NCI-H1694 treated with DMSO at 0.1 percent for 48 hours (cell line): ENCODE measurements at places on chromosomes 3 and 15.

GRCh38 chr3:47803480-47804025 is 615 bp downstream of the DHX30 start:
- no peak for DNase-seq

- DNase-seq, result no peak
These were observed 1134.2 kb downstream of the ROBO1 start for GRCh38 chr3:78633626-78634025.

DNA sequence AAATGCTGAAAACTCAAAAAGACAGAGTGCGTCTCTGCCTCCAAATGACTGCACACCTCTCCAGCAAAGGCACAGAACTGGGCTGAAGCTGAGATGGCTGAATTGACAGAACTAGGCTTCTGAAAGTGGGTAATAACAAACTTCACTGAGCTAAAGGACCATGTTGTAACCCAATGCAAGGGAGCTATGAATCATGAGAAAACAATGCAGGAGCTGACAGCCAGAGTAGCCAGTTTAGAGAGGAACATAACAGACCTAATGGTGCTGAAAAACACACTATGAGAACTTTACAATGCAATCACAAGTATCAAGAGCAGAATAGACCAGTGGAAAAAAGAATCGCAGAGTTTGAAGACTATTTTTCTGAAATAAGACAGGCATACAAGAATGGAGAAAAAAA is 10.1 kb upstream of the AVEN start:
- no peak for DNase-seq

GRCh38 chr15:63603516-63603915 is 6.3 kb downstream of the FBXL22 start:
- DNase-seq, result no peak

GRCh38 chr3:115194476-115194875 is 47.4 kb upstream of the ZBTB20 start:
- DNase-seq, result no peak

- DNase-seq, result no peak
These were observed 548 bp upstream of the PSMD6 start for GRCh38 chr3:64023861-64024223.

GRCh38 chr15:50140098-50140497 is 21.1 kb upstream of the ATP8B4 start:
- DNase-seq, result no peak

DNA sequence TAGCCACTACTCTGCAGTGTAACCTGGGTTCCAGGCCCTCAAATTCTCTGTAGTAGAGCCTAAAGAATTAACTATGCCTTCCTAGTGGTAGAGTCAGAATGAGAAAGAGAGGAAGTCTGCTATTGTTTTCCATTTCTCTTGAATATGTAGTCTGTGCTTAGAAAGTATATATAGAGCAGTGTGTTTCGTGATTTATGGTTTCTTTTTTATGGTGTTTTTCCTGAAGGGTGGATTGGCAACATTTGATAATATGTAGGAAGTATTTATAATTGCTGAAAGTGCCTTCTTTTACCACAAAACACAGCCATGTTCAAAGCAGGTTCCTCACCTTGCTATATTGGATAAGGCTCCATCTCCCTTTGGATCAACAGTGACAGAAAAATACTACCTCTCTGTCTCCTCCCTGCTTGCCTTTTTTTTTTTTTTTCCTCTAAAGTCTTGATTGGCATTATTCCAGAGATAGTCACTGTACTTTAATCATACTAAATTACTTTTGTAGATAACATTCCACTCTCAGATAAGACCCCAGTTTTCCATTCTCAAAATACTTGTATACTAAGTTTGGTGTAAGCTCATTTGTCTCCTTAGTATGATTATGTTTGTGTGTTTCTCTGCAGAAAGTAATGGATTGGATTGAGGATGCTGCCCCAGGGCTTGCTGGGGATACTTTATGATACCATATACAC is 47.8 kb downstream of the IQGAP1 start:
- DNase-seq, result no peak

DNA sequence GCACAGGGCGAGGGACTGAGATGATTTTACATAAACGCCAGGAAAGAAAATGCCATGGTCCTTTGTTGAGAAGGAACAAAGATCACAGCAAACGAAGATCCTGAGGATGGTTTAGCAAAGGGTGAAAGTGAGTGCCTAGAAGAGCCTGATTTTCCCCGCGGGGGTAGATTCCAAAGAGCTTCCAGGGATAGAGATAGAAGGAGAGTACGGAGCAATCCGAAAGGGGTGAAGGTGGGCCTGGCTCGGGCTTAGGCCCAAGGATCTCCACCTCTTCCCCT is 977 bp downstream of the CDC25A start:
- no peak for DNase-seq

- DNase-seq, result no peak
These were observed 338.1 kb upstream of the TGFBR2 start for GRCh38 chr3:30268288-30268687.

DNA sequence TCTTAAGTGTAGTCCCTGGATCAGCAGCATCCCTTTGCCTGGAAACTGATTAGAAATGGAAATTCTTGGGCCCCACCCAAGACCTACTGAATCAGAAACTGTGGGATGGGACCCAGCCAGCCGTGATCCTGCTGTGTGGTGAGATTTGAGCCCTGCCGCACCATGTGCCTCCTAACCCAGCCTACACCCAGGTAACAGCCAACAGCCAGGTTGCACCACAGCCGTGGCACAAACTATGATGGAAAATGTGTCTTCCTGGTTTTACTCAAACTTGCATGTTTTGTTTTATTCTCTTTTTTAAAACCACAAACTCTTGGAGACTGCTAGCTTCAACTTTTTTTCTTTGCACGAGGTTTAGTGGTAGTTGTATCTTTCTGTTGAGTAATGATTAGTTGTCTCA is 2.6 kb downstream of the LIMD1 start:
- no peak for DNase-seq

DNA sequence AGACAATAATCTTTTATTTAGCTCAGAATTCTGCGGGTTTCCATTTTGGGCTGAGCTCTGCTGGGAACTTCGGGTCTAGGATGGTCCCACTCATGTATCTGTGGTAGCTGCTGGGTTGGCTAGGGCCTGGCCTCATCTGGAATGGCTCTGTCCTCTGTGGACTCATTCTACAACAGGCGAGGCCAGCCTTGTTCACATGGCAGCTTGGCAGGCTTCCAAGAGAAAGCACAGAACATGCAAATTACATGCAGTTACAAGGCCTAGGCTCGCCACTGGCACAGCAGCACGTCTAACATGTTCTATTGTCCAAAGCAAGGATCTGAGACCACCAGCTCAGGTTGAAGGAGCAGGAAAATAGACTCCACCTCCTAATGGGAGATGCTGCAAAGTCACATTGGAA is 431.4 kb downstream of the PDCD6IP start:
- DNase-seq, result no peak

- DNase-seq, result no peak
These were observed 92.3 kb upstream of the P2RY1 start for GRCh38 chr3:152742368-152743347.

DNA sequence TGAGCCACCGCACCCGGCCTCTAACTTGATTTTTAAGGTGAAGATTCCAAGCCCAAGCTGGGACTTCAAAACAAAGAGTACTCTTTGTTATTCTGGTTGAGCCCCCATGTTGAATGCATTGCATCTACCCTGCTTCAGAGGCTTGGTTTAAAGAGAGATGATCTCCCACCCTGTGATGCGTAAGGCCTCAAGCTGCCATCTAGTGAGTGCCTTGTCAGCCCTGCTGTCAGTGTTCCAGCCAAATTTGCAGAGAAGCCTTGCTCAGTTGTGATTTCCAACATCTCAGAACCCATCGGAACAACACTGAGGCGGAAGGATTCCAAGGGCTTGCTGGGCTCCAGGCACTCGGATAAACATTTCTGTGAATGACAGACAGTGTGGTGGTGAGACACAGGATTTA is 210.7 kb upstream of the RGMA start:
- no peak for DNase-seq

GRCh38 chr15:52057996-52058395 is 39.0 kb downstream of the MAPK6 start:
- no peak for DNase-seq

DNA sequence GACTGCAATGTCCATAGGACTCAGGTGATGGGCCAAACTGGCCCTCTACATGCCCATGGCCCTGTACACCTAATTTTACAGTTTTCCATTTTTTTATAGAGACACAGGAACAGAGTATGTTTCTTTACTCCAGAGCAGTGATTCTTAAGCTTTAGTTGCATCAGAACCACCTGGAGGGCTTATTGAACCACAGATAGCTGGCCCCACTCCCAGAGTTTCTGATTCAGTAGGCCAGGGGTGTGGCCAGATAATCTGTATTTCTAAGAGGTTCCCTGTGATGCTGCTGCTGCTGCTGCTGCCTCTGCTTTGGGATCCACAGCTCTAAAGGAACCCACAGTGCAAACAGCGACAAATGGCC is 5.1 kb downstream of the RBP1 start:
- DNase-seq, result peak; percentile 89

DNA sequence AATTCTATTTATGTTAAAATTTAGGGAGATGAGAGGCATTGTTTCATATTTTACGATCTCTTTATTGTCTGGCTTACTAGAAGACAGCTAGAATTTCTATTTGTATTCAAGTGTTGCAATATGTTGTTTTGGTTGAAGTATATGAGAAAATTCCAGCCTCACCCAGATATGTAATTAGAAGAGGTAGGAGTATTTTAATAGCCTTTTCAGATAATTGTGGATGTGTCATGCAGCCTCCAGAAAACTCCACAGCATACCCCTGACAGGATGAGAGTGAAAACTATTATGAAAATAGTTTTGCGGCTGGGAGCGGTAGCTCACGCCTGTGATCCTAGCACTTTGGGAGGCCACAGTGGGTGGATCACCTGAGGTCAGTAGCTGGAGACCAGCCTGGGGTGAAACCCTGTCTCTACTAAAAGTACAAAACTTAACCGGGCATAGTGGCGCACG is 21.5 kb upstream of the USP3 start:
- no peak for DNase-seq

- DNase-seq, result no peak
These were observed 53.6 kb upstream of the SYN2 start for GRCh38 chr3:11950576-11950975.

GRCh38 chr15:32861761-32862160 is 144.0 kb downstream of the GREM1 start:
- DNase-seq, result no peak

- no peak for DNase-seq
These were observed 57.1 kb upstream of the STRIT1 start for GRCh38 chr3:155350571-155350970.

DNA sequence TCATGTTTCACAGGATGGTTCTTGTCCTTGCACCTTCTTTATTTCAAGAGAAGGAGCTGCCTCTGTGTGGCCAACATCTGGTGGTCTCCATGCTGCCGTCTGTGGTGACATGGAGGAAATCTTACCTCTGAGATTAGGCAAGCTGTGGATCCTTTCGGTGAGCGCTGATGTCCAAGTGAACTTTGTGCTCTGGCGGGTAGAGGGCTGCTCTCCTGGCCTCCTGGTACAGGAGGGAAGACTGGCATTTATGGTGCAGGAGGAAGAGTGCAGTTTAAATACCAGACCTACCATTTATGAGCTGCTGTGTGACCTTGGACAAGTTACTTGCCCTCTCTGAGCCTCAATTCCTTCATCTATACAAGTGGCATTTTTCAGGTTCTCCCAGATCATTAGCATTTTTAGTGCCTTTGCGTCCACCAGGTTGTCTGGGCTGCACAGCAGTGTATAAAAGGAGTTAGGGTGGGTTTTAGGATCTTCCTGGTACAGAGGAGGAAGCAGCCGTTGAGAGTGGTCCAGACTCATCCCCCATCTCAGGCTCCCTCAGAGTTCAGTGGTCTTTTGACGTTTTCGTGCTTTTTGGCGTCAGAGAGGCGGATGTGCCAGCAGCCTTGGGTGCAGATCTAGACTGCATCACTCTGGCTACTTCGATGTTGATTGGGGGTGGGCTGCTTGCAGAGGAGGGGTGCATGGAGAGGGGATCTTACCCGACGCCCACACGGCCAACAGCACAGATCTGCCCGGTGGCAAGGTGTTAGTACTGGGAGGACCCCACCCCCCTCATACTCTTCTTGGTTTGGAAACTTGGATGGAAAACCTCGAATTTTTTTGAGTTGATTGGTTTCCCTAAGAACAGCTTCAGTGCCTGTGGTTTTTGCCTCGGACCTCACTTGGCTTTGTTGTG is 162.2 kb downstream of the ITPR1 start:
- no peak for DNase-seq

GRCh38 chr3:27253831-27254230 is 115.4 kb downstream of the NEK10 start:
- DNase-seq, result no peak

- DNase-seq, result peak; percentile 16
These were observed 22.7 kb upstream of the IREB2 start for GRCh38 chr15:78415284-78415683.

DNA sequence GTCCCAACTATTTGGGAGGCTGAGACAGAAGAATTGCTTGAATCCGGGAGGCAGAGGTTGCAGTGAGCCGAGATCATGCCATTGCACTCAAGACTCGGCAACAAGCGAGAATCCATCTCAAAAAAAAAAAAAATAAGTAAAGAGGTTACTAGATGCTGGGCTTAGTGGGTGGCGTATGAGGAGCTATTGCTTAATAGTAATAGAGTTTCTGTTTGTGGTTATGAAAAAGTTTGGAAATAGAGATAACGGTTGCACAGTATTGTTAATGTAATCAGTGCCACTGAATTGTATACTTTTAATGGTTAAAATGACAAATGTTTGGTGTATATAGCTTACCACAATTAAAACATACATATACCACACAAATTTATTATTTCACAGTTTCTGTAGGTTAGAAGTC is 14.7 kb upstream of the HHATL start:
- DNase-seq, result no peak

- no peak for DNase-seq
These were observed 473 bp upstream of the COMMD2 start for GRCh38 chr3:149752788-149753136.

GRCh38 chr3:171343693-171344092 is 116.5 kb downstream of the TNIK start:
- DNase-seq, result no peak

- DNase-seq, result no peak
These were observed 501.3 kb downstream of the NTRK3 start for GRCh38 chr15:87755226-87755625.

- DNase-seq, result no peak
These were observed 11.5 kb downstream of the DISP2 start for GRCh38 chr15:40369474-40369869.

DNA sequence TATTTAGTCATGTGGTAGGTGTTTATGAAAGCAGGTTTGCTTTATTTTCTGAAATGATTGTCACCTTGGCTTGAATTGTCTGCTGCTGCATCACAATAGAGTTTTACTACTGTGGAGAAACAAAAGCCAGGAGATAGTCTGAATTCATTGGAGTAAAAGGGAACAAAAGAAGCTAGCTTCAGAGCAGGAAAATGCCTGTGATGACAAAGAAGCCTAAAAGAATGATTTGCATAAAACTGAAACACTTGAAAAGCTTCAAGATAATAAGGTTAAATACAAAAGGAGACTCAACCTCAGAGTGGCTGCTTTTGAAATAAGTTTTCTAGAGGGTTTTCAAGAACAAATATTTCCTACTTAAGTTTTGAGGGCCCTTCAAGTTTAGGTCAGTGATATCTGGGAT is 138.3 kb downstream of the PTPRG start:
- no peak for DNase-seq

DNA sequence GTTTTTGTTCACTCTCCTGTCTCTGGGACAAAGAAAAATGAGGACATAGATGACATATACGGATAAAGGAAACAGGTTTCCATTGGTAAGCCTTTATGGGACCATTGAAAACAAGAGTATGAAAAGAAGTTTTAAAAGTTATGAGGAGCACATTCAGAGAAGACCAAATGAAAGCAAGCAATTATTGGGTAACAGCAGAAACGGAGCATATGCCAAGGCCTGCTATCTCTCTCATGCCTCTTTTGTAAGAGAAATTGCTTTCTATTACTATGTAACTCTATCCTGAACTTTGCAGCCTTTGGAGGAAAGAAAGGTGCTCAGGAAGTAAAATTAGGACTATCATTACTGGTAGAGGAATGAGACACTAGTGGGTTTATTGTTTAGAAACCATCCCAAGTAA is 14.9 kb upstream of the DPH6 start:
- DNase-seq, result no peak
